ENCODE measurements at places on chromosomes 7 and 10.
A peak's percentile ranks its signal among the peaks of the same experiment; 100 is the strongest.

DNA sequence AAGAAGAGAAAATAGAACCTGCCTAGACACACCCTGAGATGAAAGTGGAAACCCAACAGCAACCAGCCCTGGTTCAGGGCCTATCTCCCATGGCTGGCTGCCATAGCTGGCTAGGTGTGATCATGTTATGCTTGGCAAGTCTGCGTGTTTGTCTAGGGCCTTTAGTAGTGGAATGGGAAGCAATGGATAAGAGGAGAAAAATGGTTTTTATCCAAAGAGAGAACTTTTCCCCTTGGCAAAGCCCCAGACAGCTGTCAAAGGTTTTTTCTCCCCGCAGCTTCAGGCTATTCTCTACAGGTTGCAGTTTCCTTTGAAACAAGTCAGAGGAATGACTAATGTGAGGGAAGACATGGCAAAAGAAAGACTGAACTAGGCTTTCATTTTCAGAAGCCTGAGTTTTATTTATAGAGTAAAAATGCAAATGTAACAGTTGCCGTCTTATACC, 161.5 kb downstream of the SEMA3D start:
- no peak overlapping the region for H3K27ac ChIP-seq
- no peaks in the 10 kb centered on the region for H3K27me3 ChIP-seq
- no peak overlapping the region for H3K4me3 ChIP-seq
- DNase-seq: no peak

- peaks cover 20% of the 10 kb centered on the region for H3K27me3 ChIP-seq
- peaks cover 4% of the 10 kb centered on the region for H3K4me1 ChIP-seq
- H3K27ac ChIP-seq: no peak overlapping the region
- peaks cover 12% of the 10 kb centered on the region for H3K36me3 ChIP-seq
- no peak for DNase-seq
- H3K4me3 ChIP-seq: no peak overlapping the region
These were observed 1.5 kb upstream of the SAP25 start for GRCh38 chr7:100575206-100575631.

DNA sequence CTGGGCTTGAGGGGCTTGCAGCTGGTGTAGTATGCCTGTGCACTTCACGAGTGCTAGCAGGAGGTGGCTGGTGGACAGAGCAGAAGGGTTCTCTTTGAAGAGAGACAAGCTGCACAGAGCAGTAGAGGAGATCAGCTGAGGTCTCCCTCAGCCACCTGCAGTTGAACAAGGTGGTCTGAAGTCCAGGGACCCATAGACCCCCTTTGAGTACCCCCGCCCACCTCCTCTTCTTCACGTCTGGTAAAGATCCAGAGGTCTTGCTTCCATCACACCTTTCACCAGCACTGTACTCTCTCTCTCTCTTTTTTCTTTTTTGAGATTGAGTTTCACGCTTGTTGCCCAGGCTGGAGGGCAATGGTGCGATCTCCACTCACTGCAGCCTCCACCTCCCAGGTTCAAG, 157.2 kb downstream of the GFRA1 start:
- no peak overlapping the region for H3K27ac ChIP-seq
- H3K36me3 ChIP-seq: no peaks in the 10 kb centered on the region
- peaks cover 7% of the 10 kb centered on the region for H3K27me3 ChIP-seq
- DNase-seq: no peak
- no peak overlapping the region for H3K4me3 ChIP-seq

- no peak overlapping the region for H3K27ac ChIP-seq
- H3K4me1 ChIP-seq: peaks cover 4% of the 10 kb centered on the region
- no peaks in the 10 kb centered on the region for H3K27me3 ChIP-seq
- no peaks in the 10 kb centered on the region for H3K36me3 ChIP-seq
These were observed 172.1 kb downstream of the FRMD4A start for GRCh38 chr10:14158575-14158974.

- peaks cover 14% of the 10 kb centered on the region for H3K27me3 ChIP-seq
- no peak overlapping the region for H3K27ac ChIP-seq
- no peaks in the 10 kb centered on the region for H3K36me3 ChIP-seq
- H3K4me3 ChIP-seq: no peak overlapping the region
- no peak for DNase-seq
These were observed 137.2 kb downstream of the ARHGAP22 start for GRCh38 chr10:48467669-48468068.

DNA sequence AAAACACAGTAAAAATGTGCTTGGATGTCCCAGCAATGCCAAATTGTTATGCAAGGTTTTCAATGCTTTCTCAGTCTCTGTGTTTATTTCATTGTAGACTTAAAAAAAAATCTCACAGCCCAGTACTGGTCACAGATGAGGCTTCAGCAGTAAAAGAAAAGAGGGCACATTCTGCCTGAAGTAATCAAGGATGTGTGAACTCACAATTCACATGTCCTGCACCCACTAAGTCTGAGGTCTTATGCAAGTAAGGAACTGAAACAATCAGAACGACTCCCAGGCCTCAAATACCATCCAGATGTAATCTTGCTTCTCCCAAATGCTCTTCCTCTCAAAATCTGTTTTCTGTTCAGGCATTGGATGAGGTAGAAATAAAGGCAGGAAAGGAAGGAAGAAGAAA, 33.7 kb downstream of the ADRB1 start:
- peaks cover 3% of the 10 kb centered on the region for H3K4me1 ChIP-seq
- no peak overlapping the region for H3K4me3 ChIP-seq
- no peak for DNase-seq
- H3K36me3 ChIP-seq: no peaks in the 10 kb centered on the region
- peaks cover 6% of the 10 kb centered on the region for H3K27me3 ChIP-seq

DNA sequence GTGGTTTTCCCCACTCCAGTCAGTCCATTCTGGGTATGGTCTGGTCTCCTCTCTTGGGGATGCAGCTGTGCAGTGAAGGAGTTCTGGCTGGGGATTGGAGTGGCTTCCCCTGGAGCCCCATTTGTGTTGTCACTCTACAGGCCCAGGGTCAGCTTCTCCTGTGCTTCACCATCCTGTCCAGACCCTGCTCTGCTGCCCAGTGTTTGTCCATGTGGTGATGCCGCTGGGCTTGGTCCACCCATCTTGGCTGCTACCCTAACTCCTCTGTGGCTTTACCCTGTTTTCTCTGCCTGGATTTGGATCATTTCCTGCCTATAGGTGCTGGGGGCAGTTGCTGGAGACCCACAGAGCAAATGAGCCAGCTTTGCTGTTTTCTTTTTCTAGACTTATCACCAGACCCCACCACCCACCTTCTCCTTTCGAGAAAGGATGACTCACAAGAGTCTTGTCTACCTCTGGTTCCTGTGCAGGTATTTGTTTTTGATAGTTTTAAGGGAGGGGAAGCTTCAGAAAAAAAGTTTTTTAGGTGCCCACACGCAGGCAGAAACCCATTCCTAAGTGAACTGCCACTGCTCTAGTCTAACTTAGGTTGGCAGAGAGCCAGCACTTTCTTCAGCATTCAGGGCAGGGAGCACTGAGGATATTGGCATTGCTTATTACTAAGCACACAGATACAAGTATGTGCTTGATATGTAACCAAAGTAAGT, 8.5 kb downstream of the ZDHHC16 start:
- peaks cover 13% of the 10 kb centered on the region for H3K27me3 ChIP-seq
- H3K4me1 ChIP-seq: peaks cover 8% of the 10 kb centered on the region
- no peak overlapping the region for H3K4me3 ChIP-seq
- DNase-seq: no peak
- H3K27ac ChIP-seq: no peak overlapping the region

GRCh38 chr7:81519886-81520285, 250.0 kb downstream of the HGF start:
- no peaks in the 10 kb centered on the region for H3K36me3 ChIP-seq
- no peak overlapping the region for H3K4me3 ChIP-seq
- H3K4me1 ChIP-seq: no peaks in the 10 kb centered on the region
- no peak overlapping the region for H3K27ac ChIP-seq
- no peak for DNase-seq

DNA sequence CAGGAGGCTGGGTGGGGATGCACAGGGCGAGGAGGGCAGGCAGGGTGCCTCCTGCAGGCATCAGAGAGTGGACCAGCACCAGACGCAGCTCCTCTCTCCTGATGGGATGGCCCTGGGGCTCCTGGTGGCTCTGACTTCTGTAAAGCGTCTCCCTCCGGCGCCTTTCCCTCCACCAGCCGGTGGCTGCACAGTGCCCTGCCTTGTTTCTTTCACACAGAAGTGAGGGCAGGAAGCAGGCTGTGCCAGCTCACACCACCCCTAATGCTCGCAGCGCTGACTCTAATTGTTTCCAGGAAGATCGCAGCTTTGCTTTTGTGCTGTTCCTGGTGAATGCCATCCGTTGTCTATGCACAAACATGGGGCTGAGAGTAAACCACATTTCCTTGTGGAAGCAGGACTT, 152.3 kb upstream of the LANCL2 start:
- H3K4me1 ChIP-seq: no peaks in the 10 kb centered on the region
- no peaks in the 10 kb centered on the region for H3K27me3 ChIP-seq
- no peak overlapping the region for H3K4me3 ChIP-seq
- H3K27ac ChIP-seq: no peak overlapping the region
- no peaks in the 10 kb centered on the region for H3K36me3 ChIP-seq

DNA sequence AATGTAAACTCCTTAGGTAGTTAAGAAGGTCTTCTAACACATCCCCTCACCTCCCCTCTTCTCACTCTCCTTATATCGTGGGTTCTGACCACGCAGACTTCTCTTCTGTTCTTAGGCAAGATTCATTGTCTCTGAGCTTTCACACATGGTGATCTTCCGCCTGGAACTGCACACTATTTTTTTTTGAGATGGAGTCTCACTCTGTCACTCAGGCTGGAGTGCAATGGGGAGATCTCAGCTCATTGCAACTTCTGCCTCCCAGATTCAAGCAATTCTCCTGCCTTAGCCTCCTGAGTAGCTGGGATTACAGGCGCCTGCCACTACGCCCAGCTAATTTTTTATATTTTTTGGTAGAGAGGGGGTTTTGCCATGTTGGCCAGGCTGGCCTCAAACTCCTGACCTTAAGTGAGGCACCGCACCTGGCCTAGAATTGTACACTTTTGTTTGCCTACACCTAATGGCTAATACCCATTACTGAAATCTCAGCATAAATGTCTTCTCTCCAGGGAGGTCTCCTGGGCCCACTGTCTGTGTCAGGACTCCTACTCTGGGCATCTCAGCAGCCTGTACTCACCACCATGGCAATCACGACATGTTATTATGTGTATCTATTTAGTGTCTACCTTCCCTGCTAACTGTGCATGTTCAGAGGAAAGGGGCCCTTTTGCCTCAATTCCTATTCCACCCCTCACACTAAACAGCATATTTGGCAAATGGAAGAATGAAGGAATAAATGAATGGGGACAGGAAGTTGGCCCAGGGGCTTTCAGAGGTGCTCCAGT, 646.3 kb upstream of the DPP6 start:
- DNase-seq: no peak
- H3K27me3 ChIP-seq: peaks cover 1% of the 10 kb centered on the region
- H3K27ac ChIP-seq: no peak overlapping the region
- H3K4me1 ChIP-seq: no peaks in the 10 kb centered on the region

GRCh38 chr7:110918949-110919548, 171.9 kb upstream of the LRRN3 start:
- no peaks in the 10 kb centered on the region for H3K36me3 ChIP-seq
- no peaks in the 10 kb centered on the region for H3K4me1 ChIP-seq
- no peak overlapping the region for H3K27ac ChIP-seq
- no peak for DNase-seq
- no peak overlapping the region for H3K4me3 ChIP-seq

DNA sequence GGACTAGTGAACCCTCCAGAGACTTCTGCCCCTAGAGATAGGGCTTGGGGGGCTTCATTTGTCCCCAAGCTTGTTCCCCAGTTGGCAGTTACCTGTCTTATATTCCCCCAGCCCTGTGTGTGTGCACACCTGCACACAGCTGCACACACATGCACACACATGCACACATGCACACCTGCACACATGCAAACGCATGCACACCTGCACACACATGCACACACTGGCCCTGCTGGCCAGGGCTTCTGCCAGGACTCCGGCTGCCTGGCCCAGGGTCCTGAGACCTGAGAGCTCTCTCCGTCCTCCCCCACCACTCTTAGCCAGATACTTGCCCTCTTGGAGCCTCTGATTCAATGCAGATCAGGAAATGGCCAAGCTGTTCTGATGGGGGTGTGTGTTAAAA, 6.7 kb downstream of the ZMIZ1 start:
- H3K27me3 ChIP-seq: no peaks in the 10 kb centered on the region
- no peak for DNase-seq
- H3K4me3 ChIP-seq: no peak overlapping the region

GRCh38 chr7:157787275-157787701, 450.5 kb downstream of the DNAJB6 start:
- H3K27ac ChIP-seq: no peak overlapping the region
- no peak for DNase-seq
- H3K27me3 ChIP-seq: peaks cover 11% of the 10 kb centered on the region
- no peak overlapping the region for H3K4me3 ChIP-seq

GRCh38 chr7:91515961-91516360, 251.7 kb downstream of the FZD1 start:
- no peak overlapping the region for H3K27ac ChIP-seq
- DNase-seq: no peak
- peaks cover 3% of the 10 kb centered on the region for H3K4me1 ChIP-seq
- H3K27me3 ChIP-seq: no peaks in the 10 kb centered on the region

GRCh38 chr7:100708395-100708794, 2.5 kb downstream of the POP7 start:
- peaks cover 7% of the 10 kb centered on the region for H3K4me1 ChIP-seq
- H3K27ac ChIP-seq: no peak overlapping the region
- peaks cover 6% of the 10 kb centered on the region for H3K36me3 ChIP-seq
- DNase-seq: no peak

DNA sequence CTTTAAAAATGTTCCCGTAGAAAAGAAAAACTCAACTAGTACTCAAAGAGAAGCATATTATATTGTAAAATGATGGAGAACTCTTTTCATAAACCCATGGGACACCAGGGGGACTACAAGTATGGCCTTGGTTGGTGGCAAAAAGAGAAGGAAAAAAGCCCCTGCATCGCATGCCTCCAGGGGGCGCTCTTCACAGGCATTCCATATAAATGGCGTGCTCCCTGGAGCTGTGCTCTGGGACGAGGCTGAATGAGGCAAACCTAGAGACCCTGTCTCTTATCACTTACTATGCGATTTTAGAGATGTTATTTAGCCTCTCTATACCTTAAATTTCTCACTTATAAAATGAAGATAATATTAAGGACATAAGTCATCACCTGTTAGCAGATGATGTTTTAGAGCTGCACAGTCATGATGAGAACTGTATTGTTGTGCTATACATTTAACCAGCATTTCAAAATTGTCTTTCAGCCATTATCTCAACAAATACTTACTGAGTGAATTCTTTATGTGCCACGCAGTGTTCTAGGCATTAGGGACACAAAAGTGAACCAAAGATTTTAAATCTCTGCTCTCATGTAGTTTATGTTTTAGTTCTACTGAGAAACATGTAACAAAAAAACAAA, 105.8 kb downstream of the ARHGAP21 start:
- DNase-seq: peak; percentile 77
- no peaks in the 10 kb centered on the region for H3K27me3 ChIP-seq
- H3K36me3 ChIP-seq: peaks cover 12% of the 10 kb centered on the region
- H3K4me3 ChIP-seq: no peak overlapping the region

- no peak overlapping the region for H3K27ac ChIP-seq
- DNase-seq: peak; percentile 56
- H3K4me3 ChIP-seq: no peak overlapping the region
- peaks cover 8% of the 10 kb centered on the region for H3K4me1 ChIP-seq
- no peaks in the 10 kb centered on the region for H3K27me3 ChIP-seq
- no peaks in the 10 kb centered on the region for H3K36me3 ChIP-seq
These were observed 26.1 kb upstream of the CCNJ start for GRCh38 chr10:96017191-96017687.

GRCh38 chr7:51275532-51275931, 41.1 kb downstream of the COBL start:
- H3K4me3 ChIP-seq: no peak overlapping the region
- no peaks in the 10 kb centered on the region for H3K36me3 ChIP-seq
- no peak for DNase-seq

- no peak overlapping the region for H3K4me3 ChIP-seq
- H3K36me3 ChIP-seq: no peaks in the 10 kb centered on the region
- H3K27ac ChIP-seq: no peak overlapping the region
- peaks cover 16% of the 10 kb centered on the region for H3K4me1 ChIP-seq
- no peaks in the 10 kb centered on the region for H3K27me3 ChIP-seq
These were observed 173.1 kb upstream of the LRRTM3 start for GRCh38 chr10:66752714-66753113.

All from endothelial cell (in vitro differentiated cells).